ENCODE measurements at places on chromosomes 1 and 21. TPM values are rescaled to one million over a fixed set of nuclear protein-coding genes. Genes with fewer than 3 reads are reported as not detected.

HCN3 gene
- total RNA-seq, result 5.9 TPM

IVL gene
- total RNA-seq, result not detected

USP16 gene
- total RNA-seq, result 38.5 TPM

STIL gene
- 59.0 TPM for total RNA-seq

SPSB1 gene
- 7.1 TPM for total RNA-seq

OLFM3 gene
- 3.7 TPM for total RNA-seq

AADACL3 gene
- not detected for total RNA-seq

SAMD11 gene
- total RNA-seq, result not detected

DNA sequence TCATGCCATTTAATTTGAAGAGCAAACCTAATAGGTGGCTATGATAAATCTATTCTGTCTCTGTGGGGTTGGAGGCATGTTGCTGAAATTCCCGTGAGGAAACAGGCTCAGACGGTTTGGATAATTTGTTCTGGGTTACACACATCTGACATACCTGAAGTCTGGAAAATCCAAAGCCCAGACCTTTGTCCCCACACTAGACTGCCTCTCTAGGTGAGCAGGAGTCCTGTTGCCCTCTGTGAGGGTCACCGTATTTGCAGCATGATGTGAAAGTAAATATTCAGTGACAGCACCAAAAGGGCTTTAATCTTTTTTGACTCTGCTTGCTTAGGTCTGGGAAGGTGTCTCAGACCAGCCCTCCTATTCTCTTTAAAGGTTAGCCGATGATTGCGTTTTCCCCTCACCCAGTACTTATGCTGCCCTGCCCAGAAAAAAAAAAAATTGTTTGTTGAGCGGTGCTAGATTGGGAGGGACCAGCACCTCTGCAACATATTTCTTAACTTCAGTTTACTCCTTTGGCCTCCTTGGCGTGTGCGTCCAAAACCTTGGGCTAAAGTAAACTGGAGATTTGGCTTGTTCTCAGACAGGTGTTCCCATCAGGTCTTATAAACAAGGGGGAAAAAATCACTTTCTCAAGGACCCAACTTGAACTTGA, 67.0 kb downstream of the CACHD1 start:
- DNase-seq, result no peak

DNA sequence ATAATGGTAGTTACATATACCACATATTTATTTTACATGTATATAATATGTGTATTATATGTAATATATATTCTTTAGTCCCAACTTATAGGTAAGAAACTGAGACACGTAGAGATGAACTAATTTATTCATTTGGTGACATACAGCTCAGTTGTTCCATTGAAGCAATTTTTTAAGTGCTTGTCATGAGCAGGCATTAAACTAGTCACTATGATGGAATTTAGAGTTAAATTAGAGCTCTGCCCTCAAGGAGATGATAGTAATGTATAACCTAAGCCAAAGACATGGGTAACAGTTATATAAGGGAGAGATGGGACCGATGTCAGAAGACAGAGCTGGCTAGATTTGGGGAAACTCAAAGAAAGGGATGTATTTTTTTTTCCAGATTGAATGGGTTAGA, 83.0 kb downstream of the ST6GALNAC5 start:
- no peak for DNase-seq

DNA sequence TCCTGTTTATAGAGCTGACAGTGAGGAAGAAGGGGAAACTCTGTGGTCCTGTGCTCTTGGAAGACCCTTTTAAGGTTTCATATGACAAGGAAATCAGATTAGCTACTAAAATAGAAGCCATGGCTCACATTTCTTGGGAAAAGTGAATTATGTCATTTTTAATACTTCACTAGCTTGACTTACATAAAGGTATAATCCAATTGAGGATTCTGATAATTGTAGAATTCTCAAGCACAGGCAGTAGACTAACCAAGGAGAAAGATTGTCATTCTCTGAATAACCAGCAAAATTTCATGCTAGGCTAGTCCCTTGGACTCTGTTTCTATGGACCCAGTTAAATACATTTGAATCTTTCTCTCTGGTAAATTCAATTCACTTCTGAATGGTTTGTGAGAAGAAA, 613.0 kb upstream of the BEND5 start:
- no peak for DNase-seq

DNA sequence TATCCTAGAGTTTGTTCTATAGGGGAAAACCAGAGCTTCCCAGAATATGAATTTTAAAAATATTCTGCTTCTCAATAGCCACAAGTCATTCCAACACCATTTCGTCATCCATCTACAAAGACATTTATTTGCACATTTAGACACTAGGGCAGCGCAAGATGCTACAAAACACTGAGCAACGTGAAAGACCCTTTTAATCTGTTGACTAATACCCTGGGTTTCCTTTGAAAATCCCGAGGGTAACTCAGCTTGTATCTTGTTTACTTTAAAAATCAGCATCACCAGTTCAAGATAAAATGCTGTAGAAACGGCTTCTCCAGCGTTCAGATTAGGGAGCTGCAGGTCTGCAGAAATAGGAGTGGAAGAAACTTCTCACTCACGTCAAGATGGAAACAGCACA, 13.5 kb downstream of the PDPN start:
- DNase-seq, result no peak

- no peak for DNase-seq
Observed at GRCh38 chr21:39632796-39633442, 20.2 kb downstream of the B3GALT5 start.

DNA sequence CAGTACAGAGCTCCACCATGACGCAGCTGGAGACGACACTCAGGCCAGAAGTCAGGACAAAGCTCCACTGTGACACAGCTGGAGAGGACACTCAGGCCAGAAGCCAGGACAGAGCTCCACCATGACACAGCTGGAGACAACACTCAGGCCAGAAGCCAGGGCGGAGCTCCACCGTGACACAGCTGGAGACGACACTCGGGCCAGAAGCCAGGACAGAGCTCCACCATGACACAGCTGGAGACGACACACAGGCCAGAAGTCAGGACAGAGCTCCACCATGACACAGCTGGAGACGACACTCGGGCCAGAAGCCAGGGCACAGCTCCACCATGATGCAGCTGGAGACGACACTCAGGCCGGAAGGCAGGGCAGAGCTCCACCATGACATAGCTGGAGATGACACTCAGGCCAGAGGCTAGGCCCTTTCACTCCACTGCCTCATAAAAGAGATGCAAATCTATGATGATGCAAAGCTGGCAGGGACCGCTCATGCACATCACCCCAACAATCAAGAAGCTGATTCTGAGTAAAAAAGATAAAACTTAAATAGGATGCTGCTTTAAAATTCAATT, 13.6 kb upstream of the OR2B11 start:
- DNase-seq, result no peak
